Activated CD8-positive, alpha-beta T cell treated with anti-CD3 and anti-CD28 coated beads, Interleukin-2, amount 10 ng/mL, durations not matched to agents 7 days and 5 days (primary cell): ENCODE measurements at places on chromosomes 12 and 14.

DNA sequence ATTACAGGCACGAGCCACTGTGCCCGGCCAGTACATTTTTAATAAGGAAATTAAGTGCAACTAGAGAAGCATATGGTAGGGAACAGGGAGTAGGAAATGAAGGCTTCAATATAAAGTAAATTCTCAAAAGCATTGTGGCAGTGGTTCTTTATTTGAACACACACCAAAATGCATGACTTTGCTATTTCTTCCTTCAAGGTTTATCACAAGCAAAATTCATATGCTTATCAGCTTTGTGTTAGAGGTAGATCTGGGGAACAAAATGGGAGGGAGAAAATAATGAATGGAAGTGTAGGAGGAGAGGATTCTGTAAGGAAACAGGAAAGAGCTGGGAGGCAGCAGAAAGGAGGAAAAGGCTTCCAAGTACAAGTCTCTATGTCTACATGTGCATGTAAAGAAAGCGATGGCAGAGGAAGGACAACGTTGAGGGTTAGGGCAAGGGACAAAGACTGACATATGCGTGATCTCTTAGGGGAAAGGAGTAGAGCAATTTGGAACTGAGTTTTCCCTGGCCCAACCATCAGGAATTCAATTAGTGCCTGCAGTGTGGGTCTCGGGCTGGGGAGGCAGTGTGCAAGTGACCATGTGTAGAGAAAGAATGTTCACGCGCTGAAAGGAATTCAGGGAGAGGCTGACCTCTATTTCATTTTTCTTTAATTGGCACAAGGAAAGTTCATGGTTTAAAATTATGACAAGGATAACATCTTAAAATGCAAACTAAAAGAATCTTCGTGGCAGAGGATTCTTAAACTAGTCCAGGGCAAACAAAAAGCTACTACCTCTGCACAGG, 22.9 kb upstream of the RASSF8 start:
- DNase-seq: no peak

DNA sequence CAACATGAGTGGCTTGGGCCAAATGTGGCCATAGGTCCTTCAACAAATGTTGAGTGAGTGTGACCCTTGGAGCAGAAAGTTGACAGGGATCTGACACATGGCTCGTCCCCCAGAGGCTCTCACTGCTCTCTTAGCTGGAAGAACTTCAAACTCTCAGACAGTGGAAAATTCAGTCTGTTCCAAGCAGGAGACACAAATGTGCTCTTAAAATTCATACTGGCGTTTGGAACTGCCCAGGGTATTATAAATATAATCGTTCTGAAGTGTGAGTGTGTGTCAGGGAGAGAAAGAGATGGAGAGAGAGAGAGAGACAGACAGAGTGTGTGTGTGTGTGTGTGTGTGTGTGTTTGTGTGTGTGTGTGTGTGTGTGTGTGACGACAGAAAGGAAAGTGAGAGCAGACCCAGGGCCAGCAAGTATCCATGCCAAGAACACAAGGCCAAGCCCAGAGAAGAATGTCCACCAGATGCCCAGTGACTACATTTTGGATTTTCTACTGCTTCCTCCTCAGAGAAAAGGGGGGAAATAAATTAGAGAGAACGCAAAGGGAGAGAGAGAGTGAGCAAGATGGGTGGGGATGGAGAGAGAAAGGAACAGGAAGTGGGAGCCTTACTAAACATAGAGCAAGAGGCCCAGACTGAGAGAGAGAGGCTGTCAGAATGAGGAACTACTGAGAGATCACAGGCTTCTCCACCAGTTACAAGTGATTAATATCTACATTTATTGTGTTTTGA, 193.6 kb upstream of the NUDT4 start:
- peak; percentile 26 for DNase-seq

DNA sequence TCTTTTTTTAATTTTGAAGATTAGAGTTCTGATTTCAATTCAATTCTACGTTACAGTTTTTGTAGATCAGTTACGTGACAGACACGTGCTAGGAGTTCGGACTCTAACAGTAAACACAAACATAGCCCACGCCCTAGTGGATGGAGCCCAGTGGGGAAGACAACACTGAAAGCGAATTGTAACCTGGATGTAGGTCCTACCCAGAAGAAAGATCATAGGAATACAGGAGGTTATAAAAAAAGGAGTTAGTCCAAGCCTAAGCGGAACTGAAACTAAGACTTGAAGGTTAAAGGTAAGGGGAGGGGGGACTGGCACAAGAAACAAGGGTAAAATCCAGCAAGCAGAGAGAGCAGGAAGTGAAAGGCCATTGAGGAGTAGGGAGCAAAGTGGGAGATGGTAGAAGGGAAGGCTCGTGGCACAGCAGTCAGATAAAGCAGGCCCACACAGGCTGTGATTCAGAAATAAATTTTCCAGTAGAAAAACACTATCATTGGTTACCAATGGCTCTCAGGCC, 15.7 kb upstream of the CRY1 start:
- no peak for DNase-seq

DNA sequence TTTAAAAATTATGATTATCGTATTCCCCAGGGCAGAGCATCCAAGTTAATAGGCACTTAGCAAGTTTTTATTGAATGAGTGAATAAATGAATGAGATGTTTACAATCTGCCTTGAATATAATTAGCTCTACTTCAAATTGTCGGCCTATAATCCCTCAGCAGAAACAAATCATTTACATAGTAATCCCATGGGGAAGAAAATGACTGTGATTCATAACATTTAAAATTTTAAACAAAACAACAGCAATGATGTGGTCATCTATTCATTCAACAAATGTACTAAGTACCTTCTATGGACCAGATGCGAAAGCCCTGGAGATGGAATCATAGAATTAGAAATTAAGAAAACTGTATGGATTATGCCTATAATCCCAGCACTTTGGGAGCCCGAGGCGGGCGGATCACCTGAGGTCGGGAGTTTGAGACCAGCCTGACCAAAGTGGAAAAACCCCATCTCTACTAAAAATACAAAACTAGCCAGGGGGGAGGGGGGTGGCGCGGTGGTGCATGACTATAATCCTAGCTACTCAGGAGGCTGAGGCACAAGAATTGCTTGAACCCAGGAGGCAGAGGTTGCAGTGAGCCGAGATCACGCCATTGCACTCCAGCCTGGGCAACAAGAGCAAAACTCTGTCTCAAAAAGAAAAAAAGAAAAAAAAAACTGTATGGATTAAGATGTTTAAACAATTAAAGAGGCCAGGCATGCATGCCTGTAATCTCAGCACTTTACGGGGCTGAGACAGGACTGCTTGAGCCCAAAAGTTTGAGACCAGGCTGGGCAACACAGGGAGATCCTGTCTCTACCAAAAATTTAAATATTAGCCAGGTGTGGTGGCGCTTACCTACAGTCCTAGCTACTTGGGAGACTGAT, 17.7 kb upstream of the MDM2 start:
- no peak for DNase-seq

DNA sequence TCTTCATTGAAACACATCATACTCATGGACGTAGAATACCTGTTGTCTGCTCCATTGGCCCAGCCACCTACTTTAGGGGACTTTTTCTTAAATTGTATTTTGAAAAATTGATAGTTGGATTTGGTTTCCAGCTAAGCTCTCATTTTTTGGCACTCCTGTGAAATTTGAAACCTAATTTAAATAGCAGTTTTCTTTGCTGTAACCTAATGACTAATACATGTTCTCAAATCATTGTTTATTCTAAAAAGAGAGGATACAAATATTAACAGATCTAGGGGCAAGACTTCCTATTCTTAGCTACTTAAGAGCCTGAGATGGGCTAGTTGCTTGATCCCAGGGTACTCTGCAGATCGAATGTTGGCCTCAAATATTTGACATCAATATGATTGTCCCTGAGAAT, 78.9 kb downstream of the PLEKHA5 start:
- no peak for DNase-seq

DNA sequence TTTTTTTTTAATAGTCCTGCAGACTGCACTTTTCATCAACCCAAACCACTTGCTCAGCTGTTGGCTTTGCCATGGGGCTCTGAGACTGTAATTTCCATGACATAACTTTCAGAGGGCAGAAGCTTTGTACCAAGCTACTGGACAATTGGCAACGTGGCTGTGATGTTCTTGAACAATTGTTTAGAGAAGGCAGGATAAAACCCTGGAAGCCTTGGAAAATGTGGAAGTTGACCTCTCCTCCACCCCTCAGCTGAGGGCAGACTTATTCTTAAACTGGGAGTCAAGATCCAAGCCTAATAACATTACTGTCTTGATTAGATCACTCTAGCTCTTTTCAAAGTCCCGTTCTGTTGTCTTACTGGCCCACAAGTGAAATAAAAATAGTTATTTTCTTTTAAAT, 2.2 kb downstream of the OR4E1 start:
- no peak for DNase-seq

DNA sequence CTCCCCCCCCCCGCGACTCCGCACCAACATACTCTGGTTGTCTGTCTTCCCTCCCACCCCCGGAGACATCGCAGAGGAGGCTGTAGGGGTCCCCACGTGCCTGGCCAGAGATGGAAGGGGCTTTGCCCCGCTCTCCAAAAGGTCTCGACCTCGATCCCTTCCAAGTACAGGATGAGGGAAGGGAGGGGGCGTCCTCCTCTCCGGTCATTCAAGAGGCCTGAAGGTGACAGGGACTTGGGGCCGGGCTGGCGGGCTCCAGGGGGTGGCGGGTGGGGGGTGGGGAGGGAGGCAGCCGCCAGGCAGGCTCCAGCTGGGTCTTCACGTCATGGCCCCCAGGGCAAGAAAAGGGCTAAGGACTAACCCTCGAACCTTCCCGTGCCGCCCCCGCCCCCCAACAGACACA, 15.1 kb downstream of the TBX3 start:
- no peak for DNase-seq

- peak; percentile 44 for DNase-seq
Measured at GRCh38 chr12:112116232-112117060, 7.9 kb upstream of the NAA25 start.

GRCh38 chr12:97229004-97229403, 233.6 kb upstream of the RMST start:
- no peak for DNase-seq
